Head of caudate nucleus (tissue), 42 donors: ENCODE measurements at places on chromosomes 2 and 18.

GRCh38 chr18:76909439-76909838 lies 87.1 kb downstream of the ZNF236 start:
- no peak for DNase-seq

- no peak for DNase-seq
These were observed 48.4 kb upstream of the HAAO start for GRCh38 chr2:42840760-42841159.

- no peak for DNase-seq
These were observed 1329.7 kb upstream of the SLC39A10 start for GRCh38 chr2:194327196-194327888.

DNA sequence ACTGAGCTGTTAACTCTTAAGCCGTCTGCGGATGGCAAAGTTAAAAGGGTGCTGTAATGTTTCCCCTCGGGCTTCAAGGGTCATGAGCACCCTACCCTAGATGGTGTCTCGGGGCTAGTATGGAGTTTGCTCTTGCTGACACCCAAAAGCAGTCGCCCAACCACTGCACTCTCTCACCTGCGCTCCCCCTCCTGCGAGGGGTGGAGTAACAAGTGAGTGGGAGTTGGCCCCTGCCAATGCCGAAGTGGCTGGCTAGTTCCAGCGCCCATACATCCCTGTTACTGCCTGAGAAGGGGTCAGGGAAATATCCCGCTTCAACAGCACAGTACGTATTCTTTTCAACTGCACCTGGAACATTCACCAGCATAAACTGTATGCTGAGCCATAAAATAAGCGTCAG lies 47.5 kb downstream of the FAM117B start:
- no peak for DNase-seq

DNA sequence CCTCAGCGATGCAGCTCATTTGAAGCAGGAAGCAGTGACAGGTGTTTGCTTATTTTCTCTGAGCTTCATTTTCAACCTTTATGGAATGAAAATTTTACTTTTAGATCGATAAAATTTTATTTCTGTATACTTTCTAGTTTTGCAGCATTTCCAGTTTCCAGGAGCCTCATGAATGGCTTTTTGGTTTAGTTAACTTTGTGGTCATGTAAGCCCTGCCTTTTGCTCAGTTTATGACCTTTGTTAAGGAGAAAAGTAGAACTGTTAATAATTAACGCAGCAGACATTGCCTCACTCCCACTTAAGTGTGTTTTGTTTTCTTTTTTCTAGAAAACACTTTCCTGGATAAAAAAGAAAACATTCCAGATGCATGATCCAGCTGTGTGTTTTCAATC lies 4.4 kb upstream of the FARP2 start:
- no peak for DNase-seq

GRCh38 chr2:101111262-101111838 lies 39.8 kb downstream of the TBC1D8 start:
- no peak for DNase-seq
